ENCODE measurements at places on chromosomes 7 and 10. TPM values are rescaled to one million over a fixed set of nuclear protein-coding genes. Genes with fewer than 3 reads are reported as not detected.
A peak's percentile ranks its signal among the peaks of the same experiment; 100 is the strongest.

ELMO1 gene
- total RNA-seq, result 30.6 TPM

IFIT2 gene
- total RNA-seq, result 0.51 TPM

PDK4 gene
- total RNA-seq, result 2.5 TPM

PALS2 gene
- 23.6 TPM for total RNA-seq

DNA sequence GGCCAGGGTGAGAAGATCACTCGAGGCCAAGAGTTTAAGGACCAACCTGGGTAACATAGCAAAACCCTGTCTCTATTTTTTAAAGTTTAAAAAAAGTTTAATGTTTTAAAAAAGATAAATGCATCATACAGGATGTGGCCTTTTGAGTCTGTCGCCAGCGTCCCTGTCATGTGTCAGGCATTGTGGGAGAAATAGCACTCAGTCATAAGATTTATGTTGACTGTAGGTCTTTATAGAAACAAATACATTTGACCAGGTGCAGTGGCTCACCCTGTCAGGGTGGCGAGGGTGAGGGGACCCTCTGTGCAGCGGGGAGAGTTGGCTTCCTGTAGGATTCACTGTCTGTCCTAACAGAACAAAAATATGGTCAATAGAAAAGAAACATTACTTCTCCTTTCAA, 63.5 kb upstream of the SH2B2 start:
- H3K27ac ChIP-seq, result no peak overlapping the region
- H3K27me3 ChIP-seq, result no peaks in the 10 kb centered on the region
- no peak overlapping the region for H3K4me3 ChIP-seq
- no peaks in the 10 kb centered on the region for H3K36me3 ChIP-seq
- no peak for DNase-seq
- H3K4me1 ChIP-seq, result peaks cover 9% of the 10 kb centered on the region

GRCh38 chr7:41899823-41900433, 197.0 kb upstream of the INHBA start:
- H3K27me3 ChIP-seq, result no peaks in the 10 kb centered on the region
- no peak for DNase-seq
- H3K27ac ChIP-seq, result no peak overlapping the region
- no peak overlapping the region for H3K4me3 ChIP-seq
- no peaks in the 10 kb centered on the region for H3K4me1 ChIP-seq
- no peaks in the 10 kb centered on the region for H3K36me3 ChIP-seq

- peak overlapping the region; percentile 40 for H3K27ac ChIP-seq
- peak; percentile 85 for DNase-seq
- no peaks in the 10 kb centered on the region for H3K36me3 ChIP-seq
- H3K4me1 ChIP-seq, result peaks cover 10% of the 10 kb centered on the region
- H3K27me3 ChIP-seq, result no peaks in the 10 kb centered on the region
- H3K4me3 ChIP-seq, result no peak overlapping the region
Observed at GRCh38 chr7:107387573-107388219, 82.2 kb upstream of the GPR22 start.

DNA sequence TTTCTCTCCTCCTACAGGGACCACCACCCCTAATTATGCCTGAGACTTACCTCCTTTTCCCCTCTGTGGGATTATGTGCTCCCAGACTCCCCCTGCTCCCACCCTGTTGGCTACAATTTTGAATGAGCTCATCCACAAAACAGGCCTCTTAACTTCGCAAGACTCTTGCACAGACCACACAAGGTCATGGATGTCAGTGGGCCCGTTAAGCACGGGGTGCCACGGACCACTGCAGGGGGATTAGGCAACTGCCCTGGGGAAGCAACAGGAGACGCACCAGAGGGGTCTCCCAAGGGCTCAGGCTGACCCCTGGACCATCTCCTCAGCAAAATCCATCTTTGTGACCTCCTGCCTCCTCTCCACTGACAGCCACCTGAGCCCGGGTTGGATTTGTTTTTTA, 42.1 kb upstream of the COL13A1 start:
- no peak overlapping the region for H3K27ac ChIP-seq
- no peak overlapping the region for H3K4me3 ChIP-seq
- peaks cover 17% of the 10 kb centered on the region for H3K27me3 ChIP-seq

DNA sequence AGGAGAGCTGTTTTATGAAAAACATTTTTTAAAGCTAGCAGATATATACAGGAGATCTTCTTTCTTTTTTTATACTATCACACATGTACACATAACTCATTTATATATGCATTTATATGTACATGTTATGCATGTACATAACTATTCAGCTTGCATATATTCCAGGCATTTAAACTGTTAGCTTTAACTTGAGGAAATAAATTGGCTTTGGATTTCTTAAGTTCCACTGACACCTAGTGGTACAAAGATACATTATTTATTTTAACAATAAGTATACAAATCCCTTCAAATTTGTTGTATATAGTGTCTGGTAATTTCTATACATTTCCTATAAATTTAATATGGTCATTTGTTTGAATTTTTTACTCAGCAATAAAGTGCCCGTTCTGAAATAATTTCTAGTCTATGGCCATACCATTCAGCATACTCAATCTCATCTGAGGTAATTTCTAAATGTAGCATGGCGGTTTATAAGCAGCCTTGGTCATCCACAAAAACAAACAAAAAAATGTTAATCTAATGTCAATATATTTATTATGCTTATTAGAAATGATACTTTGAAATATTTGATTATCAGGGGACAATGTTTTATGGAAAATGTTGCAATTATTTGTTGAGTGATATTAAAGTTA, 11.6 kb downstream of the ZDHHC6 start:
- H3K36me3 ChIP-seq, result peaks cover 22% of the 10 kb centered on the region
- H3K4me1 ChIP-seq, result no peaks in the 10 kb centered on the region
- DNase-seq, result peak; percentile 63

DNA sequence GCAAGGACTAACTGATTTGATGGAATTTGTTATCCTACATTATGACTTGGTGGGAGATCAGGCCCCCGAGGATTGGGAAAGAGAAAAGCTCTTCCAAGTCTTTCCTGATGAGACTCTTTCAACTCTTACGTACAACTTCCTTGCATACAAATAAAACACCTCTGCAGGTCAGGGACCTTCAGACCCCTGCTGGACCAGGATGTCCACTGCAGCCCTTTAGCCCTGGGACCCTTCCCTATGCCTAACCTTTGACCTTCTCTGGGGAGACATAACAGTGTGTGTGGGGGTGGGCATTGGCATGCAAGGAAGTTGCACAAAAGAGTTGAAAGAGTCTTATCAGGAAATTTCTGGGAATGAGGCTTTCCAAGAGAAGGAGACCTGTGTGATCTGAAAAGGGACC, 859.4 kb downstream of the TYW1 start:
- H3K4me3 ChIP-seq, result no peak overlapping the region
- no peaks in the 10 kb centered on the region for H3K27me3 ChIP-seq
- H3K36me3 ChIP-seq, result no peaks in the 10 kb centered on the region
- no peak for DNase-seq

- no peak overlapping the region for H3K27ac ChIP-seq
- peaks cover 2% of the 10 kb centered on the region for H3K27me3 ChIP-seq
- no peak for DNase-seq
- H3K4me3 ChIP-seq, result no peak overlapping the region
Observed at GRCh38 chr10:17918187-17918903, 33.4 kb upstream of the SLC39A12 start.

DNA sequence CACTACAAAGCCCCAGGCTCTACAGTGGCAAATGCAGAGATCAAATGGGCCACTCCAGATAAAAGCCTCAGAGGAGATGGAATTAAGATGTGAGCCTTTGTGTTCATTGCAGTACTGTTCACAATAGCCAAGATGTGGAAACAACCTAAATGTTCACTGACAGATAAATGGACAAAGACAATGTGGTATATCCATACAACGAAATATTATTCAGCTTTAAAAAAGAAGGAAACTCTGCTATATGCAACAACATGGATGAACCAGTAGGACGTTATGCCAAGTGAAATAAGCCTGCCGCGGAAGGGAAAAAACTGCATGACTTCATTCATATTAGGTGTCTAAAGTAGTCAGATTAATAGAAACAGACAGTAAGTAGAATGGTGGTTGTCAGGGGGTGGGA, 170.5 kb upstream of the TBX20 start:
- peaks cover 5% of the 10 kb centered on the region for H3K27me3 ChIP-seq
- no peaks in the 10 kb centered on the region for H3K4me1 ChIP-seq
- H3K27ac ChIP-seq, result no peak overlapping the region
- no peak overlapping the region for H3K4me3 ChIP-seq
